Sigmoid colon (tissue), 7 donors: ENCODE measurements at places on chromosomes 2 and 18.

DNA sequence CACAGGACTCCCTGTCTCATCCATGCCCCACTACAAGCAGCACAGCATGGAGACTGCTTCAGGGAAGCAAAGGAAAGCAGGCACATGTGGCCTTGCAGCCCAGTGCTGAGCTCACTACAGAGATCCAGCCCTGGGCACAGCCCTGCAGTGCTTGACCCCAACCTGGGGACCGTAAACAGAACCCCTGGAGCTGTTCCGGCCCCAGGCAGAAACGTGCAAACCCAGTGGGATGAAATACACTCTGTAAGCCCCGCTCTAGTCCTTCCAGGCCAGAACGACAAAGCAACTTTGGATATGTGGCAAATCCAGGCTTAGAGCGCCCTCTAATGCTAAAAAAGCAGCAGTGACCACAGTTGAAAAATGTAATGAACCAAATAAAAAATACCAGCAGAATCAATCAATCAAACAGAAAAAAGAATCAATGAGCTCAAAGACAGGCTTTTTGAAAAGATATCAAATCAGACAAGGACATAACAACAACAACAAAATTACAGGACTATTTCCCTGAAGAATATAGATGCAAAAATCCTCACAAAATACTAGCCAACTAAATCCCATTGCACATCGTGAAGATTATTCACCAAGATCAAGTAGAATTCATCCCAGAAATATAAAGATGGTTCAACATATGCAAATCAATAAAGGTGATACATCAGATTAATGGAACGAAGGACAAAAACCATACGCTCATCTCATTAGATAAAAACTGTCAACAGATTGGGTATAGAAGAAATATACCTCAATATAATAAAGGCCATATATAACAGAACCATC is 45.6 kb downstream of the ZNF519 start:
- DNase-seq = no peak

GRCh38 chr18:62264984-62265383 is 60.1 kb upstream of the TNFRSF11A start:
- no peak for DNase-seq

DNA sequence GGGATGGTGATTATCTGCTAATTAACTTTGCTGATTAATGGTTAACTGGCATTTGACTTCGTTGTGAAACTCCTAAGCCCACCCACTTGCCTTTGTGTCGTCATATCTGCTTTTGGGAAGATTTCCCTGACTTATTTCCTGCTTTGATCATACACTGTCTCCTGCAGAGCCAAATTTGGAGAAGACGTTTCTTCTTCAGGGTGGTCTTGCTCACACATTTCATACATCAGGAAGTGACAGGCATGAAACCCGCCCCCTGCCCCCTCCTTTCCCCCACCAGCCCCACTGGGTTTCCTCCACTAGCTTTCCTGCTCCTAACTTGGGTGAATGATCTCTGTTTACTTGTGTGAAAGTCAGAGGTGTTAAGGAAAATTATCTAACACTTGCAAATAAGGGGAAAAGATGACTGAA is 300.1 kb downstream of the TSN start:
- DNase-seq = no peak

GRCh38 chr2:191740016-191740419 is 62.1 kb downstream of the NABP1 start:
- DNase-seq = no peak

DNA sequence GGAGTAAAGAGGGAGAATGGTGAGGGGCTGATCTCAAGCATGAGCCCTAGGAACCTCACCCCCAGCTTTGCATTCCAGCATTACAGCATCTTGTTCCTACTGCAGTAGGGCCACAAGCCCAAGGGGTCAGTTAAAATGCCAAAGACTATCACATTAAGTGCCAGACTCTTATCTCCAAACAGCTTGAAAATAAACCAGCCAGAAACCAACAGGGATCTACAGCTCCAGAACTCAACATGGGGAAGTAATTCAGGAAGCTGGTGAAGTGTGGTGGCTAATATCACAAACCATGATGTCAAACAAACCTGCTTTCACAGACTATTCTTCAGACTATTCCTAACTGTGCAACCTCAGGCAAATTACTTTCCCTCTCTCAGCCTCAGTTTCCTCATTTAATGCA is 278.3 kb downstream of the TNS1 start:
- DNase-seq = no peak

DNA sequence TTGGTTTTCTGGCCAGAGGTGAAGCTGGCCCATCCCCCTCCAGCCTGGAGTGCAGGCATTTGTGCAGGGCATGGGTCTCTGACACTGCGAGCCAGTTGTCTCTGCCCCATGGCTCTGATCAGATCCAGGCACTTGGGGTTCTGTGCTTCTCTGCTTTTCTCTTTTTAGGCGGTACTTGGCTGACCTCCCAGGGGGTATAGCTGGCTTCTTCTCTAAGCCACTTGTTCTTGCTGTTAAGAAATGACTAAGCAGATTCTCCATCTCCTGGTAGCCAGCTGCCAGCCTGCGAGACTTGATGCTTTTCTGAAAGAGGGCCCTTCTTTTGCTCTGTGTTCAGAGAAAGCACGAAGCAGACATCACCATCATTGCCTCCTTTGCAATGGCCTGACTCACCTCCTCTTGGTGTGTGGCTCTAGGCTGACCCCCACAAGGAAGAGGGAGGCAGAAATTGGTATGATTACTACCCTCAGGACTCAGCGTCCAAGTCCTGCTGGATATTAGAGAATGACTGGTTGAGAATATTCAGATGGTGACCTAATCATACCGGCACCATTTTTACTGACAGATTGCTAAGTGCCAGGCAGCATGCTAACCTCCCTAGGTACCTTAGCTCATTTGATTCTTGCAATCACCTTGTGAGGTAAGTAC is 32.7 kb downstream of the TNP1 start:
- peak; percentile 83 for DNase-seq

GRCh38 chr18:27899893-27900292 is 277.0 kb downstream of the CDH2 start:
- DNase-seq = no peak

- no peak for DNase-seq
These were observed 75.1 kb upstream of the TANK start for GRCh38 chr2:161085149-161085548.

DNA sequence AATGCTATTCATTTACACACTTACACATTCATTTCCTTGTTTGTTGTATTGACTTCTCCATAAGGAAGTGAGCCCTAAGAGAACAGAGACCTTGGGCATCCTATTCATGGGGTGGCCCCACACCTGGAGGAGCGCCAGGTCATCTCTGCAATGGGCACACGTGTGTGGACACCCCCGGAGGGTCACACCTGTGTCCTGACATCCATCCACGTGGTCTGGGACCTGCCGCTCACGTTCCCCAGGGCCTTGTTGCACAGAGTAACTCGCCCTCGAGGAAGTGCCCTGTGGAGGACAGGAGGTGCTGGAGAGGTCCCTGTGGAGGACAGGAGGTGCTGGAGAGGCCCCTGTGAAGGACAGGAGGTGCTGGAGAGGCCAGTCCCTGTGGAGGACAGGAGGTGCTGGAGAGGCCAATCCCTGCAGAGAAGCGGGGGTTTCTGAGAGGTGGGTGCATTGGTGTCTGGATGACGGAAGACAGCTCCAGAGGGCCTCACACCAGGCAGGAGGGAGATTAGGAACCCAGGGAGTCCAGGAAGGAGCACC is 73.2 kb upstream of the GPC1 start:
- DNase-seq = no peak

GRCh38 chr2:96726131-96726530 is 13.7 kb downstream of the LMAN2L start:
- DNase-seq = no peak

DNA sequence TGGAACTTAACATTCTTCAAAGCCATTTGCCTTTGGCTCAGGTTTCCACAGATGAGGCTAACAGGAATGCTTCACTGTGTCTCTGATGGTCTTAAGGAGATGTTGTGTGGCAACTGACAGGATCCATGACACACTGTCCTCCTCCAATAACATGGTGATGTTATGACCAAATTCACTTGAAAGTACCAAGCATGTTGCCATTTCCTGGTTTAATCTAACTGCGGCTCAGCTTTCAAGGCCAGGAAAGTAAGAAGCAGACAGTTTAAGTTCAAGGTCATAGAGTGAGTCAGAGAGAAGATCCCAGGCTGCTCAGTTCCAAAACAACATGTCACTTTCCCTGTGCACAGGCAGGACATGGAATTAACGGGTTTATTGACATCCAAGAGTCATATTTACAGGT is 513.6 kb downstream of the STK39 start:
- no peak for DNase-seq

DNA sequence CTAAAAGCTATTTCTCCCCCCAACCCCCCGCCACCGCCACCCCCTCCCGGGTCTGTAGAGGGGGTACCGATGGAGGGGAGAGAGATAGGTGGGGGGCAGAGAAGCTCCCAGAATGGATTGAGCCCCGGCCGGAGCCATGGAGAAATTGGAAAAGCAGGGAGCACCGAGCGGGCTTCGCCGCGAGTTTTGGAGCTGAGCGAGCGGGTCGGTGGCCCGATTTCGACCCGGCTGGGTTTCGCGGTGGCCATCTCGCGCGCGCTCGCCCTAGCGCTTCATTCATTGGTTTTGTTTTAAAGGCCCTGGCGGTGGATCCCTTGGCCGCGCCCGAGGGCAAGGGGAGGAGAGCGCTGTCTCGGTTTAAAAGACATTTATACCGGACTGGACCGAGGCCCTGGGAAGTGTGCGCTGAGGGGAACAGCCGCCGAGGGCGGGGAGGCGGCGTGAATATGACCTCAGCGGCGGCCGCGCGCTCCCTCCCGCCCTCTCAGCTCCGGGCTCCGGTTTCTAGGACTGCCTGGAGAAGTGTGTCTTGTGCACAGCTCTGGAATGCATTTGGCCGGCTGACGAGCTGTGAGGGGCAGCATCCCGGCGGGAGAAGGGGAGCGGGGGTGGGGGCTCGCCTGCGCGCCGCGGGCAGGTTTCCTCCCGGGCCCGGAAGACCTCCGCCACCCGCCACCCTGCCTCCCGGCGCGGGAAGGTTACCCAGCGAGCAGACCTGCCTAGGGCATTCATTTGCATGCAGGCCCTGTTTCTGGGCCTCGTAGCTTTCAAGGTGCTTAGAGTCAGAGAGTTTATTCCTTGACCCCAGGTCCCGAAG is 1.7 kb upstream of the SMAD7 start:
- DNase-seq = peak; percentile 91

DNA sequence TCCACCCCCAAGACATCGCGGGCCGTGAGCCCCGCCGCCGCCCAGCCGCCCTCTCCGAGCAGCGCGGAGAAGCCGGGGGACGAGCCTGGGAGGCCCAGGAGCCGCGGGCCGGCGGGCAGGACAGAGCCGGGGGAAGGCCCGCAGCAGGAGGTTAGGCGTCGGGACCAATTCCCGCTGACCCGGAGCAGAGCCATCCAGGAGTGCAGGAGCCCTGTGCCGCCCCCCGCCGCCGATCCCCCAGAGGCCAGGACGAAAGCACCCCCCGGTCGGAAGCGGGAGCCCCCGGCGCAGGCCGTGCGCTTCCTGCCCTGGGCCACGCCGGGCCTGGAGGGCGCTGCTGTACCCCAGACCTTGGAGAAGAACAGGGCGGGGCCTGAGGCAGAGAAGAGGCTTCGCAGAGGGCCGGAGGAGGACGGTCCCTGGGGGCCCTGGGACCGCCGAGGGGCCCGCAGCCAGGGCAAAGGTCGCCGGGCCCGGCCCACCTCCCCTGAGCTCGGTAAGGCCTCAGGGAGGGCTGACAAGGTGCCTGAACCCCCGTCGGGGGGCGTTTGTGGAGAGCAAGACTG is 14.2 kb downstream of the SPEG start:
- peak; percentile 87 for DNase-seq

GRCh38 chr18:3367491-3368091 is 82.4 kb upstream of the TGIF1 start:
- no peak for DNase-seq

GRCh38 chr18:45817543-45817942 is 7.9 kb upstream of the SIGLEC15 start:
- no peak for DNase-seq

- DNase-seq = no peak
These were observed 301.6 kb upstream of the GULP1 start for GRCh38 chr2:187989925-187990623.

DNA sequence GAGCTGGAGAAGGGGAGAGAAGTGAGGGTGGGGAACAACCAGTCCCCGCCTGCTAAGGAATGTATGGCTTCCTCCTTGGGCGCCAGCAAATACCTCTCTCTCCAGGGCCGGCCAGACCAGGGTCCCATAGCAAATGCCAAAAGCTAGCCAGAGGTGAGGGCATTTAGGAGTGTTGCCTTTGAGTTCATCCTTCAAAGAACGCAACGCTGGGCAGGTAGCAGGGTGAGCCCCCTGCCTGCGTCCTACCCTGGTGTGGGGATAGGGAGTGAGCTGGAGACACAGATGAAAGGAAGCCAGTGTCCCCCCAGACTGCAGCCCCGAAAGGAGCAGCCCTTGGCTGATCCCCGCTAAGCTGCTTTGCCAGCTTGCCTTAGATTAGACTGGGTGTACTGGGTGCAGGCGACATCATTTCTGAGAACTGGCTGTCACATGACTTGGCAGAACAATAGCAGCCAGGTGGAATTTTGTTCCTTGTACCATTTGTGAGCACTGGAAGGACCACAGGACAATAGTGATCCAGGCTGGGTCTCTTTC is 40.4 kb downstream of the KLHL29 start:
- DNase-seq = peak; percentile 58

DNA sequence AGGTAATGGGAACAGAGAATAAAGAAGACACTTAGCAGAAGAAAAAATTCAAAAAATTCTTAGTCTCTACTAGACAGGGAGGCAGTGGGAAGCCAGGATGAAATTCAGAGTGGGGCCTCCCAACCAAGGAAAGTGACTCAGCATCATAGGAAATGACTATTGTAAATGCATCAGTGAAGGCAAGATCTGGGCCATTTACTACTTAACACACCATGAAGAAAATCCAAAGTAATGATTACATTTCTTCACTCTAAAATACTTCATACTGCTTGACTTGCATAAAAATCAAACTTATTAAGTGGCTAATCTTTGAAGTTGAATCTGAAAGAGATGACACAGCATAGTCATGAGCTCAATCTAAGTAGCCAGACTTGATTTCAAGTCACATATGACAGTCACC is 405.8 kb upstream of the SLC39A10 start:
- no peak for DNase-seq

- no peak for DNase-seq
These were observed 37.7 kb upstream of the INHBB start for GRCh38 chr2:120308038-120308910.

- DNase-seq = peak; percentile 95
These were observed 100.2 kb downstream of the TNS1 start for GRCh38 chr2:217902379-217903141.

DNA sequence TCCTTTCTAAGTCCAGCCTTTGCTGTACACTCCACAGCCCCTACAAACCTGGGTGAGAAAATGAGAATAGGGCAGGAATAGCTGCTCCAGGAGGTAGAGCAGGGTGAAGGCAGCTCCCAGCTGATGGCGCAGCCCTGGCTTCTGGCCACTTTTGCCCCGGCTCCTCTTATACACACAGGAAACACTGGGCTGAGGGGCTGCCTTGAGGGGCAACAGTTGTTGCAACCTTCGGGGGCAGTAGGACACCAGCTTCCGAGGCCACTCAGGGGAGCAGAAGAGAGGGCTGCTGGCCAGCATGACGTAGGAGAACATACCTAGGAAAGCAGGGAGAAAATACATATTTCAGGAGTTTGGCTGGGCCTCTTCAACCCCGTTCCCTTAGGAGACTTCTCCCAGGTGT is 8.1 kb downstream of the GGCX start:
- DNase-seq = no peak
